ENCODE measurements at places on chromosomes 12 and 14.

GRCh38 chr12:14850929-14851663 lies 7.8 kb upstream of the ART4 start:
- DNase-seq = no peak

- no peak for DNase-seq
Measured at GRCh38 chr12:6469092-6469491, 1.4 kb downstream of the VAMP1 start.

GRCh38 chr14:64727551-64728071 lies 23.4 kb downstream of the PLEKHG3 start:
- no peak for DNase-seq

DNA sequence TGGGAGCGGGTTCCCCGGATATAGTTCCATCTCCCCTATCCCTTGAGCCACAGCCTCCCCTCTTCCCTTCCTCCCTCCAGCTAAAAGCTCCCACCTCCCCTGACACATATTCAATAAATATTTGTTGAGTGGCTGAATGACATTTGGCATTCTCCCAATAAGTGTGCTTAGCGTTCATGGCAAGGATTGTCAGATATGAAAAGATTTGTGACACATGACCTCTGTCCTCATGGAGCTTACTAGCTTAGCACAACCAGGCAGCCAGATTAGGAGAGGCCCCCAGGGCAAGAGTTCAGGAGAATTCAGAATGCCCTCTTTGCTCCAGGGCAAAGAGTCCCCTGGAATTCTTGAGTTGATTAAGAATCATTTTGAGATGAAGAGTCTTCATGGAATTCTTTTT lies 22.5 kb upstream of the SLC6A12 start:
- no peak for DNase-seq

DNA sequence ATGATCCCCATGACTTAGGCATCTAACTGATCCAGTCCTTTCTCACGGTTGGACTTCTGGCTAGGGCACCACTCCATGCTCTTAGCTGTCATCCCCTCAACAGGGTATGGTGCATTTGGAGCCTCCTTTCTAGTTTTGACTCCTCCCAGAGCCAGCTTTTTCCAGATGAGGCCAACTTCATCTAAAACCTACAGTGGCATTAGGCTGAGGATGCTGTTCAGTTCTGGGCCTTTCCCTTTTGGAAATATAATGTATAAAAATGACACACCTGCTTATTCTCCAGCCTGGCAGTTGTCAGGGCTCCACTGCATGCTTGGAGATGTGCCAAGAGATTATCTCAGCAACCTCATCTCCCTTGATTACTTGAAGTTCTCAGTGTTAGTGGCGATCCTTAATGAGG lies 239.7 kb downstream of the EMP1 start:
- no peak for DNase-seq

DNA sequence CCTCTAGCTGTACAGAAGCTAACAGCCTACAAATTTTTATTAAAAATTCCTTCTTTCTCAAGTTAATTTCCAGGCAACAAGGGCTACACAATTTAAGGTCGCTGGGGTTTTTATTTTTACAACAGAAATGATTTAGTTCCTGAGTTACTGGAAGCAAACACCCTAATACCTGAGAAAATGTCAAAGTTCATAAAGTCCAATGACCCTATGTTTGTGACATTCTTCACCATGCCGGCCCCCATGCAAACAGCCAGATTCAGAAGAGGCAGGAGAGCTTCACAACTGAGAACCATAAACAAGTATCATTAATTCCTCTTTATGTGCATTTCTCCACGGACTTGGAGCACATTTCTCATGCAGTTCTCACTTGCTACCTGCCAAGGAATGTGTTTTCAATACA lies 236.2 kb upstream of the EGLN3 start:
- DNase-seq = no peak

DNA sequence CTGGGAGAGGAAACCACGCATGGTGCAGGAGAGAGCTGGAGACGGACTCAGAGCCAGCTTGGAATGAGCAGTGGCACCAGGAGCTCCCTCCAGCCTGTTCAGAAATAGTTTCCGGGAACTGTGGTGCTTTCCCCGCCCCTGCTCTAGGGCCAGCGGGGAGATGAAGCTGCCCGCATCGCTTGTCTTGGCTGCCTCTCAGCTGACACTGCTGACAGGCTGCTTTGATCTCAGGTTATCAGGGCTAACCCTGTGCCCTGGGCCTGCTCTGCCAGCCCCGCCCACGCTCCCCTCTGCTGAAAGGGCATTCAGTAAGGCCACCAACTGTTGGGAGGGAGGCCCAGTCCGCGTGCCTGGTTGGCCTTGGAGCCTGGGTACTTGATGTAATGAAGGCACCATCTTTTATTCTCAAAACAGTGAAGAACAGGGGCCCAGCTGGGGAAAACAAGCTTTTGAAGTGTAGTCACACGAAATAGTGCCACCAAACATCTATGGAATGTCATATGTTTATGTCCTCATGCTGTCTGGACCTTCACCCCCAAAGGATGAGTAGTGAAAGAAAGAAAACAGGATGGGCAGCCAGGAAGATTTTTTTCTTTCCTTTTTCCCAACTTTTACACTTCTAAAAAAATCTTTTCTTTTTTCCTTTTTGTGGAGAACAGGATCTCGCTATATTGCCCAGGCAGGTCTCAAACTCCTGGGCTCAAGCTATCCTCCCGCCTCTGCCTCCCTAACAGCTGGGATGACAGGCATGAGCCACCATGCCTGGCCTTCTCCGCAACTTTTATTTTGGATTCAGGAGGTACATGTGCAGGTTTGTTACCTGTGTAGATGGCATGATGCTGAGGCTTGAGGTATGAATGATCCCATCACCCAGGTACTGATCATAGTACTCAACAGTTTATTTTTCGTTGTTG lies 115.9 kb upstream of the TBX3 start:
- no peak for DNase-seq

DNA sequence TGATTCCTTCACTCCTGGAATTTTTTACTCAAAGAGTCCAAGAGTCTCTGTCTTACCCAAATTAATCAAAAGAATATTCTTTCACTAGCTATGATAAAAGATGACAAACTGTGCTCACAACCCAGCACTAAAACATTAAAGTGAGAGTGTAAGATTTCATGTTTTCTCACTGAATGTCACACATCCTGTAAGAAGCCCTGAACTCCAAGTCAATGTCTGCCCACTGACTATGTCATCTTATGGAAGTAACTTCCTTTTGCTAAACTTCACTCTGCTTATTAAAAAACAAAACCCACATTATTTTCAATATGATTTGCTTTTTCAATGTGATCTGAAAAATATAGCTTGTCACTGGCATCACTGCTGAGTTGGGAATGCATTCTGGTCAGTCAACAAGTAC lies 15.6 kb downstream of the SPRING1 start:
- DNase-seq = no peak

- DNase-seq = no peak
Measured at GRCh38 chr12:114011711-114012110, 45.6 kb upstream of the RBM19 start.

- DNase-seq = no peak
Measured at GRCh38 chr12:123388951-123389559, 5.1 kb downstream of the KMT5A start.

All from HS-5 (cell line).